ENCODE measurements at places on chromosomes 4 and X.

GRCh38 chr4:45120163-45120562, 393.8 kb upstream of the GNPDA2 start:
- DNase-seq: no peak

GRCh38 chr4:80680934-80681333, 345.4 kb downstream of the CFAP299 start:
- DNase-seq: no peak

- DNase-seq: no peak
These were observed 113.0 kb upstream of the PRDX4 start for GRCh38 chrX:23554304-23554703.

DNA sequence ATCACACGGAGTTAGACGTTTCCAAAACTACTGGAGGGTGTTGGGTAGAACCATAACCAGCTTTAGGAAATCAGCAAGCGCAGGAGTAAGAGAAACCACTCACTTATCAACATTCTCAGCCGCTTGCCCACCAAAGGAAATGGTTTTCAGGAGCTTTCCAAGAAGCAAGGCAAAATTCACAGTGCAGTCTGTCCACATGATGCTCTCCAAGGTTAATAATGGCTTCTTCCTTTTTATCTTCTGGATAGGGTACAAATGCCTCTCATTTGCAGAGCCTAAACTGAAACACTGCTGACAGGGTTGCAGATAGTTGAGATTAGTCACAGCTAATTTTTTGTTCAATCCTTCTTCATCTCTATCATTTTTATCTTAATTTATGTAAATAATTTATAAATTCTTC, 705.4 kb downstream of the RAB28 start:
- no peak for DNase-seq

DNA sequence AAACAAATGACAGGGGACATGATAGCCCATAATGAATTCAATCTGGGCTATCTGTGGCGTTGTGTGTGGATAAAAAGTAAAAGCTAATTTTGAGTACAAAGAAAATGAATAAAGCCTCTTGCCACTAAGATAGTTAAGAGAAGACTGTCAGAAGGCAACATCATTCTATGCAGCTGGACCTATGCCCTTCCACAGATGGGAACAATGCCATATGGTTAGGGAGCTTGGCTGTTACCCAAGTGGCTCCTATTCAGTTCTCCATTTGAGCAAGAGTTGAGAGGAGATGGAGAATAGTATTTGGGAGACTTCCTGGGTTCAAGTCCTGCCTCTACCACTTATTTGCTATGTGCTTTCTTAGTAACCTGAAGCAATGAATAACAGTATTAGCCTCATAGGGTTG, 107.7 kb downstream of the ANXA3 start:
- DNase-seq: no peak

Data from stimulated activated CD4-positive, alpha-beta T cell treated with anti-CD3 and anti-CD28 coated beads, TNF-alpha, amount 100 ng/mL, for 4 hours (primary cell).